Cortex of kidney (tissue), 1 donor: ENCODE measurements at places on chromosomes 12 and 14.

GRCh38 chr14:52013984-52014600 is 24.7 kb downstream of the RTRAF start:
- DNase-seq = no peak

DNA sequence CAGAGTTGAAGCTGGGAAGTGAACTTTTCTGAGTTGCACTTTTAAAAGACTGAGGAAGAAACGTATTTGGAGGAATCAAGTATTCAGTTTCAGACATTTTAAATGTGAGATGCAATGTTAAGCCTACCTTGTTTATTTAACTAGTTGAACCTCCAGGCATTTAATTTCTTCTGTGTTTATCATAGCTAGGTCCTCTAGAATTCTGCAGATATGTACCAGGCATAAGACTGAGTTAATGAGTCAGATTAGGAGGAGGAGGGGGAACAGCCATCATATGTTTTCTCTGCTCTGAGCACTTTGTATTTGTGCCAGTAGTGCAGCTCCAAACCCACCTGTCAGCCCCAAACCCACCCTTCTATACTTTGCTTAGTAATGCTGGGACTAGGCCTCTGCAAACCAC is 16.4 kb upstream of the SAMD4A start:
- no peak for DNase-seq

DNA sequence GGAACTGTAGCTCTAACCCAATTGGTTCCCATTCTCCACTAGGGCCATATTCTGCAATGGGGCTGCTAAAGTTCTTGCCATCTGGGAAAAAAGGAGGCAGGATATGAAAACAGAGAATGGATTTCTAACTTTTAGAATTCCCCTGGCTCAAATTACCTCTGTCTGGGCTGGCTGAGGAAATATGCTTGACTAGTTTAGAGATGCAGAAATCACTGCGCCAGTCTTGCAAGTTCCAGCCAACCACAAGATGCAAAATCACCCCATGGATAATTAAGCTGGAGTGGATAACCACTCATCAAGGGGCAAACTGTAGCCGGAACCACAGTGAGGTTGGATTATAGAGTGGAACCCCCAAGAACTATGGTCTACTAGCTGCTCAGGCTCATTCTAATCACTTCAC is 126.3 kb downstream of the RALGAPA1 start:
- no peak for DNase-seq

DNA sequence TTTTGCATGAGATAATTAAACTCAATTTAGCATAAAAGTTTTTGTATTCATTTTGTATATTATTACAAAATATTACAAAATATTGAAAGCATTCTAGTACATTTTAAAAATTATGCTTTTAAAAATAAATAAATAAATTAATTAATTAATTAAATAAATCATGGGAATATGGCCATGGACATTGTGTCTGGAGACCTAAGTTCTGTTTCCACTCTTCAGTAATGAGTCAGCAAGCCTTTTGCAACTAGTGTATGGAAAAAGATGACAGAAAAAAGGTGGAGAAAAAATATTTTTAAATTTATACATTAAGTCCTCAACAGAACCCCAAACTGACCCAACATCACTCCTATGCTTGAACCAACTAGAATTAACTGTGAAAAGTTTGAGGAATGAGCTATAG is 1187.5 kb upstream of the USP15 start:
- no peak for DNase-seq
